ENCODE measurements at places on chromosomes 6 and 20.

GRCh38 chr6:136510299-136510698 is 39.9 kb downstream of the MAP7 start:
- DNase-seq = no peak

GRCh38 chr6:33985313-33985751 is 160.6 kb downstream of the GRM4 start:
- DNase-seq = no peak

DNA sequence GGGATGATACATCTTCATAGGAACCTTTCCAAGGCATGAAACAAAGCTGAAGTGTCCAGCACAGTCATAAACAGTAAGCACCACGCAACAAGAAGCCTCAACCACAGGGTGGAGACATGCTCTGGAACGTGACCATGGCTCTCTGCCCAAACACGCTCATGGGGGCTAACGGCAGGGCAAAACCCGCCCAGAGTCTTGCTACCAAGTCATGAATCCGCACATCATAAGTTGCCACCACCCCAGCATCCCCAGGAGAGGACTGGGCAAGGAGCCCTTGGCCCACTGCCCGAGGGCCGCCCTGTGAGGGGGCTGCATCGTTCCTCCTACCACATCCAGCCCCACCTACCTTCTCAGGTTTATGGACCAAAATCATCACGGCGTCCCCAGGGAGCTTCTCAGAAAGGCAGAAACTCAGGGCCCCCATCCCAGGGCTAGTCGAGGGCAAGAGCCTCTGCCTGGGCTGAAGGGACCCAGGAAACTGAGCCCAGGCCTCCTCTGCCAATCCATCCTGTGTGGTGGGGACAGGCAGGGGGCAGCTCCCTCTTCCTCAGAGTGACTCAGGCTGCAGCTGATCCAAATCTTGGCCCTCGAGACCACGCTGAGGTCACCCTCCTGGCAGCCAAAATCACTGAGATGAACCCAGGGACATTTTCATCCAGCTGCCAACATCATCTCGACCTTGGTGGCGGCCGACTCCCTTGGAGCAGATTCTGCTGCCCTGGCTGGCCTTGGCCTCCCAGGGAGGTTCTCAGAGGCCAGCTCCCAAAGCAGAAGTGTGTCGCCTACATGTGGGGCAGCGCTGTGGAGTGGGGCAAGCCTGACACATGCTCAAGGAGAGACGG is 42.6 kb downstream of the BMP7 start:
- no peak for DNase-seq

- no peak for DNase-seq
These were observed 42.8 kb downstream of the SNHG17 start for GRCh38 chr20:38392356-38392755.

DNA sequence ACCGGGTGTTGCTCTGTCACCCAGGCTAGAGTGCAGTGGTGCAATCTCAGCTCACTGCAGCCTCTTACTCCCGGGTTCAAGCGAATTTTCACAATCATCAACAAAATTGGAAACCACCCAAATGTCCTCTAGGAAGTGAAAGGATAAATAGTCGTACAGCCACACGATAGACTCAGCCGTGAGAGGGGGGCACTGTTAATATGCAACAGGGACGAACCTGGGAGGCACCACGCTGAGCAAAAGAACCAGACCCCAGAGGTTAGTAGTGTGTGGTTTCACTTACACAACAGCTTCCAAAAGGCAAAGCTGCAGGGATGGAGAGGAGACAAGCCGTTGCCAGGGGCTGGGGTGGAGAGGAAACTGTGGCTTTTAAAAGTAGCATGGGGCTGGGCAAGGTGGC is 30.1 kb upstream of the NTSR1 start:
- no peak for DNase-seq

GRCh38 chr6:43871933-43872332 is 101.9 kb downstream of the VEGFA start:
- no peak for DNase-seq

DNA sequence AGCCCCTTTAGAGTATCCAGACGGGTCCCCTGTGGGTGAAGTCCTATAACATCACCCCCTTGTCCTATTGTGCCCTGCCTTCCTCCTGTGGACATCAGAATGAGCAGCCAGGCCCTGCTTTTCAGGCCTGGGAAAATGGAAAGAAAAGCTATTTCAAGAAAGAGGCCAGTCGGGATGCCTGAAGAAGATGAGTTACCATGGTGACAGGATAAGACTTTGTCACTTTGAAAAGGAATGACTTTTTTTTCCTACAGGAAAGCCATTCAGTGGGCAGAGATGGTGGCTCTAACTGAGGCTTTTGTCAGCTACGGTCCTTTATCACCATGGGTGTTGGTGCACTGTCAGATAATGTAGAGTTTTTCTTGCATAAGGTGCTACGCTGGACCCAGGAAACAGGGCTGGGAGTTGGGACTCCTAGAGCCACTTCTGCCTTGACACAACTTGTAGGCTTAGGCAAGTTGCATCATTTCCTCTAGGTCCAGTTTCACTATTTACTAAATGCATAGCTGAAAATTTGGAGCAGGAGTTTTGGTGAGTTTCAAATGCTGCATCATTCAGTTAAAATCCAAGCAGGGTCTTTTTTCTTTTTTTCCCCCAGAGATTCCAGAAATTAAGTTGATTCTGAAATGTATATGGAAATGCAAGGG is 293.6 kb upstream of the PRND start:
- no peak for DNase-seq

GRCh38 chr6:25842526-25842925 is 10.7 kb upstream of the SLC17A1 start:
- DNase-seq = no peak

- DNase-seq = no peak
These were observed 41.9 kb downstream of the SYNJ2 start for GRCh38 chr6:158023597-158023939.

GRCh38 chr6:39362487-39362865 is 40.0 kb upstream of the KCNK16 start:
- DNase-seq = no peak

GRCh38 chr6:17574866-17575560 is 25.1 kb upstream of the FAM8A1 start:
- DNase-seq = no peak

DNA sequence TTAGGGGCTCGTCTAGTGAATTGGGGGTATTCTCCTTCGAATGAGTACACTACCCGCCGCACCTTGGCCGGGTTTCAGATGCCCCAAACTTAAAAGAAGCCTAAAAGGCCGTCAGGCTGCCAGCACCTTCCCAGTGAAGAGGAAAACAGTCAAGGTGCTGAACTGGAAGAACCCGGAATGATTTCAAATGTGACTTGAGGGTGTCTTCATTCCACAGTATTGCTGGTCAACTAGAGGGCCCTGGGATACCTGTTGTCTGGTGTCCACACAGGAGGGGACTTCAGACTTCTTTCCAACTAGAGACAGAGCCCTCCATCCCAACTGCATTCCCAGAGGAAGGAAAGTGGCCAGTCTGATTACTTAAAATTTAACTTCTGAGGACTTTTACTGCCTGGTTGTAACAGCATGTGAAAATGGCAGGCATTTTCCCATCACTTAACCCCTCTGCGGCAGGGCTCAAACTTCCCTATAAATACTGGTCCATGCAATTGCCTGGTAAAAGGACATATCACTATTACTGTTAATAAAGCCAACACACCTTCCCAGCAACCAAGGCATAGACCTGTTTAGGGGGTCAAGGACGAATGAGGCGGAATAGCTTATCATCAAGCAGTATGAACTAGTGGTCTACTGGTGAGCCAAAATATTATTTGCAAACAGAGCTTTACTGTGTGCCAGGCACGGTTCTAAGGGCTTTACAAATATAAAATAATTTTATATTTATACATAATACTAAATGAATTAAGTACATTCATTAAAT is 651 bp upstream of the SAMHD1 start:
- no peak for DNase-seq

GRCh38 chr20:2835331-2835796 is 5.1 kb downstream of the PCED1A start:
- no peak for DNase-seq

GRCh38 chr6:1499777-1500176 is 109.9 kb upstream of the FOXC1 start:
- no peak for DNase-seq

DNA sequence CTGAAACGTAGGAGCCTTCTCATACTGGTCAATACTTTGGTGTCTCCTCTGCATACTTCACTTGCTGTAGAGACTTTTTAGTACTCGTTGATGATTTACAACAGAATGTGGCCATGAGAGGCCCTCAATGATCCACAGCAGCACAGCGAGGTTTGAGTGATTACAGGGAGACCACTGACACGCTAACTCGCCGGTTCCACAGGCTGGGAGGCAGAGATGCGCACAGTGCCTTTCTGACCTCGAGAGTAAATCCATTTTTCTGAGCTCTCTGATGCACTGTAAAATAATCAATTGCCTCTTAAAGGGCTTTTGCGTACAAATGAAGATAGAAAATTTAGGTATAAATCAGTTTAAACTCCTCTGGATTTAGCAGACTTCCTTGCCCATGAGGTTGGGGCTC is 56.2 kb upstream of the TBC1D7 start:
- no peak for DNase-seq

GRCh38 chr6:166660157-166660688 is 33.2 kb upstream of the RPS6KA2 start:
- DNase-seq = no peak

DNA sequence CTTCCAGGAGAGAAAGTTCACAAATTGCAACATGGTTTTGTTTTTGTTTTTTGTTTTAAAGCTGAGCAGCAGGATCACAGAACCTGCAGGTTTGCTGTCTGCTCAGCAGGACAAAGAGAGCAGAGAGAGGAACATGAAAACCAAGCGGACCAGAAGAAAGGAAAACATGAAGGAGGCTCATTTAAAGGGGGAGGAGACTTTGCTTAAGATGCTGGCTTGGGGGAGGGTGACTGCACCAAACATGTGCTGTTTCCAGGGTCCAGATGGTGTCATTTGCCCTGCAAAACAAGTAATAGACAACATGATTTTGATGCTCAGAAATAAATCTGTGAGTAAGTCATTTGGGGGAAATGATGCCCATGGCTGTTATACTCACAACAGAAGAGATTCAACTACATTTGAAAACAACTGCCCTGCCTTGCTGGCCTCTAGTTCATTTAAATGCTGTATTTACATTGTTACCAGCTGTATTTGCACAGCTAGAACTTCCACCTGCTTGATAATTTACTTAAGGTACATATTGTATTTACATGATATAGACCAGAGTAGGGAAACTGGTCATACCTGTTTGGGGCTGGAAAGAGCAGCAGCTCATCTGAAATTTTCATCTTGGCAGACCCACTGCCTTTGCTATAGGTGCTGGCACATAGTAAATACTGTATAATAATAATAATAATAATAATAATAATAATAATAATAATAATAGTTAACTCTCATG is 32.2 kb upstream of the CHD6 start:
- DNase-seq = no peak

GRCh38 chr20:59663513-59664060 is 59.2 kb downstream of the PHACTR3 start:
- no peak for DNase-seq

DNA sequence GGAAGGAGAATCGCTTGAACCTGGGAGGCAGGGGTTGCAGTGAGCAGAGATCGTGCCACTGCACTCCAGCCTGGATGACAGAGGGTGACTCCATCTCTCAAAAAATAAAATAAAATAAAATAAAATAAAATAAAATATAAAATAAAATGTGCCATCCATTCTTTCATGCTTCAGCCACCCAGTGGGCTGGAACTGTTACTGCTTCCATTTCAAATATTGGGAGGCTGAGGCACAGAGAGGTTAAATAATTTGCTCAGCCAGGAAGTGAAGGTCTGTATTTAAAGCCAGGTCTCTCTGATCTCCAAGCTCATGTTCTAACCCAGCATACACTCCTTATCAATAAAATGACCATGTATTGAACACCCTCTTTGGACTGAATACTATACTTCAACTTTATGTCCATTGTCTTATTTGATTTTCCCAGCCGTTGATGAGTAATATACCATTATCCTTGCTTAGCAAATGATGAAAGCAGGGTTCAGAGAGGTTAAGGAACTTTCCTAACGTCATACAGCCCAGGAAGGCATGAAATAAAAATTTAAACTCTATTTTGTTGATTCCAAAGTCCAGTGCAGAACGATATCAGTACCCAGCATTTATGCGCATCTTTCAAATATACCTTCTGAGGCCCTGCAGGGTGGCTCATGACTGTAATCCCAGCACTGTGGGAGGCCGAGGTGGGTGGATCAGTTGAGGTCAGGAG is 25.8 kb upstream of the SLC9A8 start:
- DNase-seq = no peak

DNA sequence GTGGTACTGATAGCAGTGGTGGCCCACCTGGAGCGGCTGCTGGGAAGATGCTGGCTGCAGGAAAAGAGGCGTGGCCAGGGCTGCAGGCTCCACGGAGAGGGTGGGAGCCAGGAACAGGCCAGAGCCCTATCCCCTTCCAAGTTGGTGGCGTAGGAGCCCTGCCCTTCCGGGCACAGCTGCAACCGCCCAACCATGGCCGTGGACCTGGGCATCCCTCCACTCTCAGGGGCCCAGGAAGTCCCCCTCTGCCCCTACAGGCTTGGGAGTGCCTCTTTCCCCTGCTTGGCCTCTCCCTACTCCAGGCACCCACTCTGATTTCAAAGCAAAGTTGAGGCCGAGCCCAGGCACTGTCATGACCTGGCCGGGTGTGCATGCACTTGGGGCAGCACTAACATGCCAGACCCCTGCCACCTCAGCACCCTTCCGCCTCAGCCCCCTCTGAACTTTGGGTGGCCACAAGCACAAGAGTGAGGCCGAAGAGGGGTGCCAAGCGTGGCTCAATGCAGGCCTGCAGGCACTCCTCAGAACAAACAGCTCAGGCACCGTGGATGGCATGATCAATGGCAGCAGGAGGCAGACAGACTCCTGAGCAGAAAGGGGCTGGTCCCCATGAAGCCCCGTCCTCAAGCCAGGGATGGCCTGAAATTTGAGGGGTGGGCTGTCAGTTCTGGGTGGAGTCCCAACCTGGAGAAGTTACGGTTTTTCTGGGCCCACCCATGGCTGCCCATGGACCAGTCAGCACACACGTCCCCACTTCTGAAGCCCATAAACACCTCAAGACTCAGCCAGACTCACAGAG is 200.3 kb upstream of the PRND start:
- DNase-seq = no peak

DNA sequence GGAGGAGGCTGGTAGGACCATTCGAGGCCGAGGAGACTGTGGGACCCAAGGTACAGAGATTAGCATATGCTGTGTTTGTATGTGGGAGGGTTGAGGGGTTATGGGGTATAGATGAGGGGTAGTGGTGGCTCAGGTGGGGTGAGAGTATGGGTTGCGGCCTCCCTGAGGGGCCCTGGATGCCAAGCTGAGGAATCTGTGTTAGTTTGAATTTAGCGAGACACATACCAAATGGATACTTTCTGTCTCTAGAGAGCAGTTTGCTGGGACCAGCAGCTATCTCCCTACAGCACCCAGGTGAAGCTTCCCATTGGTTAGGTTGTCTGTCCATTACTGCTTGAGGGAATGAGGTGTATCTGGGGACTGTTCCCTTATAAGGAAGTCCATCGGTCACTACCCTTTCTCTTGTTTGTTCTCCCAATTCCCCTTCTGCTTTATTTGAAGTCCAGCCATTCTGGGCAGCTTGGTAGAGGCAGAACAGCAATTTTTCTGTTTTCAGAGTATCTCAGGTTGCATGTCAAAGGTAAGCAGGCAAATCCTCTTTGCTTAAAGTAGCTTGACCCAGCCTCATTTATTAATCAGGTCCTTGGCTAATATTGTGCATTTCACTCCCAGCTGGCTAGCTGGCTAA is 15.2 kb downstream of the CHMP4B start:
- DNase-seq = no peak

Measured in right renal pelvis (tissue), 4 donors.